Right atrium auricular region (tissue), 2 donors: ENCODE measurements at places on chromosomes 12 and 14. TPM values are rescaled to one million over a fixed set of nuclear protein-coding genes. Genes with fewer than 3 reads are reported as not detected.

IL26 gene
- not detected for total RNA-seq

SLC6A15 gene
- total RNA-seq: not detected

OTOGL gene
- 7.6 TPM for total RNA-seq

BIN2 gene
- 2.1 TPM for total RNA-seq

- H3K27ac ChIP-seq: peak overlapping the region; percentile 75
- peaks cover 29% of the 10 kb centered on the region for H3K4me1 ChIP-seq
- no peak overlapping the region for H3K4me3 ChIP-seq
These were observed 1.8 kb downstream of the SMIM41 start for GRCh38 chr12:52081263-52081733.

GRCh38 chr12:76031081-76031413 is 529 bp downstream of the PHLDA1 start:
- peak overlapping the region; percentile 97 for H3K27ac ChIP-seq
- no peaks in the 10 kb centered on the region for H3K36me3 ChIP-seq
- H3K4me1 ChIP-seq: no peaks in the 10 kb centered on the region
- no peak for DNase-seq
- no peaks in the 10 kb centered on the region for H3K27me3 ChIP-seq

- no peak overlapping the region for H3K4me3 ChIP-seq
- H3K27me3 ChIP-seq: no peaks in the 10 kb centered on the region
- no peaks in the 10 kb centered on the region for H3K4me1 ChIP-seq
- peaks cover 6% of the 10 kb centered on the region for H3K36me3 ChIP-seq
- H3K27ac ChIP-seq: no peak overlapping the region
These were observed 32.7 kb upstream of the FBLN5 start for GRCh38 chr14:91980157-91980556.

DNA sequence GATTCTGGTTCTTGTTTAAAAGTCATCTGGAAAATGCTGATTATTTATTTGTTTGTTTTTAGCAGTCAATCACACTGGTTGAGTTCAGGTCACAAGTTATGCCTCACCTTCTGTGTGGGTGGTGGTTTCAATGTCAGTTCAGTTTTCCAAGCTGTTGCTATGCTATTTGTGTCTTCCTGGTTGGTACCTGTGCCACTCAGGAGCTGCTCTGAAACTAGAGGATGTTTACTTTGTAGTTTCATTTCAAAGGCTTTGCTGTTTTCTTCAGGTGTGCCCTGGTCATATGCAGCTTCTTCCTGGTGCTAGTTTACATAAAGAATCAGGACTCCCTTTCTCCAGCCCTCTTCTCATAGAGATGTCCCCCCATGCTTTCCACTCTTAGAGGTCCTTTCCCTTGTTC is 75.7 kb upstream of the PPP4R3A start:
- no peaks in the 10 kb centered on the region for H3K4me1 ChIP-seq
- DNase-seq: no peak
- no peak overlapping the region for H3K27ac ChIP-seq
- H3K36me3 ChIP-seq: no peaks in the 10 kb centered on the region

GRCh38 chr12:101019667-101020066 is 190.4 kb downstream of the SLC5A8 start:
- no peak overlapping the region for H3K4me3 ChIP-seq
- no peak for DNase-seq
- H3K4me1 ChIP-seq: no peaks in the 10 kb centered on the region
- no peak overlapping the region for H3K27ac ChIP-seq
- H3K36me3 ChIP-seq: no peaks in the 10 kb centered on the region

GRCh38 chr12:123131879-123132402 is 18.9 kb downstream of the PITPNM2 start:
- H3K36me3 ChIP-seq: no peaks in the 10 kb centered on the region
- H3K27me3 ChIP-seq: no peaks in the 10 kb centered on the region
- H3K27ac ChIP-seq: peak overlapping the region; percentile 83
- H3K4me1 ChIP-seq: peaks cover 29% of the 10 kb centered on the region
- peak; percentile 63 for DNase-seq
- H3K4me3 ChIP-seq: no peak overlapping the region

GRCh38 chr12:86052921-86053320 is 178.8 kb downstream of the NTS start:
- H3K36me3 ChIP-seq: no peaks in the 10 kb centered on the region
- no peak overlapping the region for H3K27ac ChIP-seq
- no peak for DNase-seq
- no peaks in the 10 kb centered on the region for H3K27me3 ChIP-seq

GRCh38 chr14:69663300-69663643 is 51.9 kb downstream of the SUSD6 start:
- peaks cover 86% of the 10 kb centered on the region for H3K4me1 ChIP-seq
- H3K27ac ChIP-seq: peak overlapping the region; percentile 68
- peaks cover 12% of the 10 kb centered on the region for H3K36me3 ChIP-seq
- DNase-seq: no peak
- no peaks in the 10 kb centered on the region for H3K27me3 ChIP-seq
- H3K4me3 ChIP-seq: no peak overlapping the region

DNA sequence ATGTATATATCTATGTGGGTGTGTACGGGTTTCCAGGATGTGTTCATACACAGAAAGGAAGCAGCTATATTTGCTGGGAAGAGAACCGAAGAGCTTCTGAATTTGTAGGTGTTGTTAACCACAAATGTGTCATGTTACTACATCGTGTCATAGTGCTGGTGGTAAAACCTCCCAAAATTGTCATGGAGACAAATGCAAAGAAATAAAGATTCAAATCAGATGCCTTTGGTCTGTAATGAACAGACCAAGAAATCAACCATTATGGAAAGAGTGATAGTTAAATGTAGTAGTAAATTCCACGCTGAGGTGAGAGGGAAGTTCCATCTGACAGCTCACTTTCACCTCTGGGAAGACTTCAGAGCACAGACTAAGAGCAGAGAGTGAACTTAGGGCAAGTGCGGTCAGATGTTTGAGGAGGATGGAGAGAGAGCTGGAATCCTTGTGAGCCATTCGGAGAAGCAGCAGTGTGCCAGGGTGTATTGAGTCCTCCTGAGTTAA is 487.5 kb downstream of the TMEM121 start:
- H3K4me3 ChIP-seq: no peak overlapping the region
- no peaks in the 10 kb centered on the region for H3K36me3 ChIP-seq
- H3K27ac ChIP-seq: no peak overlapping the region
- no peaks in the 10 kb centered on the region for H3K27me3 ChIP-seq
- no peaks in the 10 kb centered on the region for H3K4me1 ChIP-seq
- no peak for DNase-seq

- H3K4me1 ChIP-seq: no peaks in the 10 kb centered on the region
- no peaks in the 10 kb centered on the region for H3K36me3 ChIP-seq
- no peak for DNase-seq
- H3K27ac ChIP-seq: no peak overlapping the region
These were observed 33.5 kb downstream of the HELB start for GRCh38 chr12:66335746-66336145.

DNA sequence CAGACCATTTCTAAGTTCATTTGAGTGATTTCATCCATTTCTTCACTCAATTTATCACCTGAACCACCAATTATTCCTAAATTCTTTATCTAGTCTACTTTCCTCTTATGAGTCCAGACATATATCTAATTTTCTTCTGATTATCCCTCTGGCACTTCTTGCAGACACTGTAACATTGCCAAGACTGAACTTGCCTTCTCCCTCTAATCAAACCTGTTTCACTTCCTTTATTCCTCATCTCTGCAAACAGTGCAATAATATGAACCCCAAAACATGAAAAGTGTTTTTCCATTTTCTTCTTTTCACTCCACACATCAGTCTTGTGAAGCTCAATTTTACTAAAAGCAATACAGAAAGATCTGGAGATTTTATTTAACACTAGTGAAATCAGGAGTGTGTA is 37.8 kb upstream of the PTPRQ start:
- H3K27me3 ChIP-seq: no peaks in the 10 kb centered on the region
- H3K4me3 ChIP-seq: no peak overlapping the region
- H3K27ac ChIP-seq: no peak overlapping the region

DNA sequence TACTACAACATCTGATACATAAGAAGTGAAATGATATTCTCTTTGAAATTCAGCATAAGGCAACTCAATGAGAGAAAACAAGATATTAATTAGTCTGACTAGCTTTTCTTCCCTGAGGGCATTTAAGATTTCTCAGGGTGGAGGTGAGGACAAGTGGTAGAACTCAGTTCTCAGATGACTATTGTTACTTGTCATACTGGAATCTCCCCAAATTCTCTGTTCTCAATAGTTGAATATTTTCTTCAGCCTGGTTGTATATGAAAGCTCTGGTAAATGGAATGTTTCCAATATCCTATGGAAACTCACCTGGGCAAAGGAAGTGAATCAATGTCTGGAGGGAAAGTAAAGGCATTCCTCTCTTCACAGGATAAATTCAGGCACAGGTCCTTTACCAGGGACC is 18.2 kb upstream of the ITGA5 start:
- no peak overlapping the region for H3K4me3 ChIP-seq
- H3K27ac ChIP-seq: no peak overlapping the region
- H3K36me3 ChIP-seq: no peaks in the 10 kb centered on the region
- H3K27me3 ChIP-seq: no peaks in the 10 kb centered on the region
- H3K4me1 ChIP-seq: peaks cover 19% of the 10 kb centered on the region

- no peak overlapping the region for H3K27ac ChIP-seq
- DNase-seq: no peak
- H3K36me3 ChIP-seq: no peaks in the 10 kb centered on the region
- H3K4me1 ChIP-seq: no peaks in the 10 kb centered on the region
These were observed 926.6 kb downstream of the VRK1 start for GRCh38 chr14:97723819-97724218.

DNA sequence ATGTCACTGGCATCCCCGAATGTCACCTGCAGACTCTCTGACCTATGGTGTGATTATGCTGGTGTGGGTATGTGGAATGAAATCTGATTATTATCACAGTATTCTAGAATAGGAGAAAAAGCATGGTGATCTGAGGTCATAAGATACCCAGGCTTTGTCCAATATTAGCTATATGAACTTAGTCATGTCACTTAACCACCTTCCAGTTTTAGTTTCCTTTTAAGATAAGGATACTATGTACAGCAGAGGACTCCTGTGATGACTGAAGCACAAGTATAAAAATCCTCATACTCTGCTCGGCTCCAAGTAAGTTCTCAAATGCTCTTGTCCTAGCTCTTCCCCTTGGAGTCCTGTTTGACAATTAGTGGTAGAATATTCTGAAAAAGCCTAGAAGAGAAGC is 2.8 kb downstream of the GNS start:
- no peak overlapping the region for H3K27ac ChIP-seq
- no peaks in the 10 kb centered on the region for H3K27me3 ChIP-seq
- no peak overlapping the region for H3K4me3 ChIP-seq
- H3K4me1 ChIP-seq: no peaks in the 10 kb centered on the region

DNA sequence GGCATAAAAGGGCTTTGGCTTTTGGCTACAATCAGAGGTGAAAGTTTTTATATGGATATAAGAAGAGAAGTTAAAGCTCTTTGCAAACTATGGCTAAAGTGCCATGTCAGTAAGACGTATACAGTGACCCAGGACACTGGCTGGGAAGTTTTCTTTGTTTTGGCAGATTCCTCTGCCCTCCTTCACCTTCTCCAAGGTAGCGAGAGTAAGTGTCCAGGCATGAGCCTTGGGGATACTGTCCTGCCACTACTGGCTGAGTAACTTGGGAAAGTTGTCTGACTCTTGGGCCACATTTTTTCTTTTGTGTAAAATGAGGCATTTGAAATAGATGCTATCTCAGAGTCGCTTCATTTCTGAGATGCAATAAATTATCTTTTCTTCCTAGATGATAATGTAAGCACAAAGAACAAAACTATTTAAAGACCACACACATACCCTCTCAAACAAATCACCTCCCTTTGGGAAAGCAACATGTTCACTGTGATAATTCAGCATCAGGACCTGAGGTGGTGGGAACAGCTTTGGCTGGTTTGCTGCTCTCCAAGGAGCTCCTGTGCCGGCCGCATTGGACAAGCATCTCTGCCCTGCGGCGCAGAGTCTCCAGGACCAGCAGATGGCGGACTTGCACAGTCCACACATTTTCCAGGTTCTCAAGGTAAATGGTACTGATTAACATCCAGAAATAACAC is 106.3 kb downstream of the PTCSC3 start:
- no peak overlapping the region for H3K4me3 ChIP-seq
